Activated CD4-positive, alpha-beta T cell treated with anti-CD3 and anti-CD28 coated beads for 36 hours (primary cell): ENCODE measurements at places on chromosomes 11 and 22.

GRCh38 chr11:8067567-8067928, 13.5 kb upstream of the TUB start:
- no peak for DNase-seq

- DNase-seq = peak; percentile 80
Measured at GRCh38 chr11:44286268-44286880, 23.6 kb downstream of the ALX4 start.

DNA sequence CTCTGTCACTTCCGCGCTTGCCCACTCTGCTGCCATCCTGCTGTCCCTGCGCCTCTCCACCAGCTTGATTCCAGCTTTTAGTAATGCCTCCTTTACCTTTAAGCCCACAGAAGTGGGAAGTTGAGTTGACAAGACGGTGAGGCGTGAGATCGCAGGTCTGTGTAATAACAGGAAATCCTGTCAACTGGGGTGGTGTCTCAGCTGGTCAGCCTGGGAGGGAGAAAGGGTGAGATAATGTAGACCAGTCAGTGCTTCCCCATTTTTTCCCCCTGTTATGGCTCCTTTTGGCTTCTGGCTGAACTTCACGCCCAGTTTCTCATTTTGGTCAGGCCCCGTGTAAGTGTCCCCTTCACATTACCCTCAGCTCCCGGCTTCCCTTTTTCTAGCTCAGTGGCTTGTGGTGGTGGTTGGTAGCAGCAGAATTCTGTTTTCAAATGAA, 98.9 kb downstream of the TRAF6 start:
- DNase-seq = peak; percentile 28

- DNase-seq = no peak
Measured at GRCh38 chr11:82988936-82989627, 82.6 kb downstream of the RAB30 start.
